ENCODE measurements at places on chromosomes 2 and 18.
A peak's percentile ranks its signal among the peaks of the same experiment; 100 is the strongest.

GRCh38 chr2:24747299-24747698 is 45.9 kb downstream of the PTRHD1 start:
- DNase-seq: no peak

DNA sequence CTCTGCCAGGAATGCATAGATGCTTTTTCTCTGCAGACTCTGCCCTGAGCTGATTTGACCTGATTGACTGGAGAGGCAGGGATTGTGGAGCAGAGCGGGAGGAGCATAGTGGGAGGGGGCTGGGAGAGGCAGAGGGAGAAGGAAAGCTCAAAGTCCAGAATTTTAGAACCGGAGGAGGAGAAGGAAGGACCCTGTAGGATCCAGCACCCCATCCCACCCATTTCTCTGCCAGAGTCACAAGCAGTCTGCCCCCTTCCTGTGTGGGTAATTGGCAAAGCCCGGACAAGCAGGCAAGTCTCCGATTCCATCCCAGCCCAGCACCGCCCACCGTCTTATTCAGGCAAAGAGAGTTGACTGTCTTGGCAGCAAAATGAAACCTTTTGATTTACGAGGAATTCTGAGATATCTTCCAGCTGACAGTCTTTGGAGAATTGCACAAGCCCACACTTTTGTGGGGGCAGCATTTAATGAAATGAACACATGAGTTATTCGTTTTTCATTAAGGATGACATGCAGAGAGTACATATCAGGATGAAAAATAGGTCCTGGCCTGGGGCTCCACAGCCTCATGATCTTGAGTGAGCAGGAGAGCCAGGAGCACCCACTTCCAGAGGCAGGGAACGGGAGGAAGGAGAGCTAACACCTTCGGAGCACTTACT is 103.1 kb downstream of the MCFD2 start:
- no peak for DNase-seq

DNA sequence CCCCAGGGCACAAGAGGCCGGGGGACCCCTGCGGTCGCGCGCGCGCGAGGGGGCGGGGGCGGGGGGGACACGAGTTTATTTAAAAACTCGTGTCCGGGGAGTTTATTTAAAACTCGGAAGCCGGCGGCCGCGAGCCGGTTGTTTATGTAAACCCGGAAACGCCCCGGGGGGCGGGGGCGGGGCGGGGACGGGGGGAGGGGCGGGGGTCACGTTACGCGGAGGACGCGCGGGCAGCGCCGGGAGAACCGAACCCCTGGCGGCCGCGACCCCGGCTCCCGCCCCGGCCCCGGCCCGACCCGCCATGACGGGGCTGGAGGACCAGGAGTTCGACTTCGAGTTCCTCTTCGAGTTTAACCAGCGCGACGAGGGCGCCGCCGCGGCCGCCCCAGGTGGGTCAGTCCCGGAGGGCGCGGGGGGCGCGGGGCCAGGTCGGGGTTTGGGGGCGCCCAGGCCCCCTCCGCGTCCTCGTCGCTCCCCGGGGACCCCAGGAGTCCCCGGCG is 4.4 kb downstream of the NFATC1 start:
- peak; percentile 19 for DNase-seq

- DNase-seq: no peak
Measured at GRCh38 chr18:9619545-9619944, 5.2 kb upstream of the PPP4R1 start.

DNA sequence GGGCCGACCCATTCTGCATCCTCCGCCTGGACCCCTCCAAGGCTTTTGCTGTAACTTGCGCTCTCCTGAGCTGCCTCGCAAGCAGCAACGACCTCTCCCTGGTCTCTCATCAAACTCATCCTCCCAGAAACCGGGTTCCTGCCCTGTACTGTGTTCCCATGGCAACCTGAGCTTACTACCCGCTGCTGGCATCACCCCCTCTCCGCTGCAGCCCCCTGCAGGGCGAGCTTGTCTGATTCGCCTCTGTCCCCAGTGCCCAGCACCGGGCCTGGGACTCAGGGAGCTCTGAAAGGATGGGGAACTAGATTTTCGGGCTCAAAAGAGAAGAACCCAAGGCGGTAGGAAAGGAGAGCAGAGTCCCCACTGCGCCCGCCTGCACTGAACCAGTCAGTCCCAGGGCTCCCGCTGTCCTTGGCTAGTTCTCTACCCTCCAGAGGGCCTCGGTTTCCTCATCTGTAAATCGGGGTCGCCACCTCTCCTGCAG is 463 bp downstream of the HS1BP3 start:
- no peak for DNase-seq

DNA sequence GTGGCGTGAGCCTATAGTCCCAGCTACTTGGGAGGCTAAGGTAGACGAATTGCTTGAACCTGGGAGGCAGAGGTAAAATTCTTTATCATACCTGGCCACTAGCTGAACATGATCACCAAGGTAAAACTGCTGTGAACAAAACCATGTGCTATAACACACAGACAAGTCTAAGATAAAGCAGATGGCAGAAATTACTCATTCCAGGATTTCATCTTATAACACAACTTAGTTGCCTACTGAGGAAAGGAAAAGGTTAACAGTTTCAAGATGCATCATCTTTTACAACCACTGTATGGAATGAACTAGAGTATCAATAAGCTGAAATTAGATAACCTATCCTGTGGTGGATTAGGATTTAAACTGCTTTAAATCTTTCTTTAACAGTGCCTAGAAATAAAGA is 8.3 kb downstream of the ARL5A start:
- DNase-seq: no peak

DNA sequence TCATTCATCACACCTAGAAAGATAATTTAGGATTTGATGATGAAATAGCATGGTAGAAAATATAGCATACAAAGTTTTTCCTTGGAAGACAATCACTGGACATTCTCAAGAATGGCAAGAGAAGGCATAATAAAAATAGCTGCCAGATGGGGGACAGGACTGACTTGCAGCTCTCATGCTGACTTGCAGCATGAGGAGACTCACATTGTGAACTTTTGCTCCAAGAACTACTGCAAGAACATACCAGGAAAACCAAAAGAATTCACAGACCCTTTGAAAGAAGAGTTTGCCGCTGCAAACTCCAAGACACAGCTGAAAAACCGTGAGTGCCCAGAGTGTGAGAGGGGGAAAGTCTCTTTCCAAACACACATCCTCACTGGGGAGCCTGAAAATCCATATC is 47.0 kb downstream of the CRYGD start:
- DNase-seq: no peak

- DNase-seq: no peak
Measured at GRCh38 chr18:79506191-79507075, 110.7 kb downstream of the NFATC1 start.
